ENCODE measurements at places on chromosomes 4 and X.

DNA sequence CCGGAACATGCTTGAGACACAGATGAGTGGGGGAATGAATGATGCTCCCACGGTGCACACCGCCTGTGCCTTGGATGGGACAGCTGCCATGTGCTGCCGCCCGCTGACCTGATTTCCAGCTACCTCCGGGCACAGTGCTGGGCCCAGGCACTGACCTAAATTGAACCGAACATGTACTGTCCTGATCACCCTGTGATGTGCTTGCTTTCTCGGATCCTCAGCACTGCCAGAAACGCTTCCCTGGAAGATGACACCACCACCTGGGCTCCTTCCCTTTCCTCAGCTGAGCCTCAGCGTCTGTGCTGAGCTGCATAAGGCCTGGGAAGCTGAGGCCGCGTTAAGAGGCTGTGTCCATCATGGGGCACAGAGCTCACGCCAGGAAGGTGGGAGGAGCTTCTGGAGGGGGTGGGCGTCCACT lies 39.3 kb upstream of the MXD4 start:
- DNase-seq: peak; percentile 49

DNA sequence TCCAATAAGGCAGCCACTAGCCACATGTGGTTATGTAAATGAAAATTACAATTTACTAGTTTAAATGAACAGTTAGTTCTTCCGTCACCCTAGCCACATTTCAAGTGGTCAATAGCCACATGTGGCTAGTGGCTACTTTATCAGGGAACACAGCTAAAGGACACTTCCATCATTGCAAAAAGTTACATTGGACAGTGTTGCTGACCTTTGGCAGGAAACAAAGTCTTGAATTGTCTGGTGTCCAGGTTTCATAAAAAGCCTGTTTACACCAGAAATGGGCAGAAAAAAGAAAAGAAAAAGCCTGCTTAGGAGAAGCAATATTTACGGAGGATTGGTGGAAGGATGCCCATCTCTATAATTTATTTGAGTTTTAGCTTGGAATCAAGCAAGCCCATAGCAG lies 38.6 kb downstream of the RWDD4 start:
- no peak for DNase-seq

GRCh38 chr4:40857956-40858355 lies 108.2 kb downstream of the NSUN7 start:
- no peak for DNase-seq

GRCh38 chr4:15794905-15795304 lies 16.8 kb downstream of the CD38 start:
- no peak for DNase-seq

DNA sequence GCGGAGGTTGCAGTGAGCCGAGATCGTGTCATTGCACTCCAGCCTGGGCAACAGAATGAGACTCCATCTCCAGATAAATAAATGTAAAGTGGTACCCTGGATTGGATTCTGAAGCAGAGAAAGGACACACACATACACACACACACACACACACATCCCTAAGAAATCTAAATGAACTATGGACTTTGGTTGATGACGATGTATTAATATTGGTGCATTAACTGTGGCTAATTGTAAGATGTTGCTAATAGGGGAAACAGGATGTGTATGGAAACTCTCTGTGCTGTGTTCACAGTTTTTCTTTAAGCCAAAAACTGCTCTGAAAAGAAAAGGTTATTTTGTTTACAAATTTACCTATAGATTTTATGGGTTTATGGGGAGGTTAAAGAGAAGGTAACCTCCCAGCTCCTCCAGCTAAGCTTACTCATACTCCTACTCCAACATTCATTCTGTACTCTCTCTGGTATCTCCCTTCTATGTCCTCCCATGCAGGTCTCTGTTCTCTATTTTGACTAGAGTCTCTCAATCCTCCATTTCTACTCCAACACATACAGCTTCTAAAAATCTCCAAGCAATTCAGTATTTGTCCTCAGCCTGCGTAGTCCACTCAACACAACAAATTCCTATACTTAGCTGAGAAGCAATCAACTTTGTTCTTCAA lies 46.5 kb upstream of the RELL1 start:
- no peak for DNase-seq

DNA sequence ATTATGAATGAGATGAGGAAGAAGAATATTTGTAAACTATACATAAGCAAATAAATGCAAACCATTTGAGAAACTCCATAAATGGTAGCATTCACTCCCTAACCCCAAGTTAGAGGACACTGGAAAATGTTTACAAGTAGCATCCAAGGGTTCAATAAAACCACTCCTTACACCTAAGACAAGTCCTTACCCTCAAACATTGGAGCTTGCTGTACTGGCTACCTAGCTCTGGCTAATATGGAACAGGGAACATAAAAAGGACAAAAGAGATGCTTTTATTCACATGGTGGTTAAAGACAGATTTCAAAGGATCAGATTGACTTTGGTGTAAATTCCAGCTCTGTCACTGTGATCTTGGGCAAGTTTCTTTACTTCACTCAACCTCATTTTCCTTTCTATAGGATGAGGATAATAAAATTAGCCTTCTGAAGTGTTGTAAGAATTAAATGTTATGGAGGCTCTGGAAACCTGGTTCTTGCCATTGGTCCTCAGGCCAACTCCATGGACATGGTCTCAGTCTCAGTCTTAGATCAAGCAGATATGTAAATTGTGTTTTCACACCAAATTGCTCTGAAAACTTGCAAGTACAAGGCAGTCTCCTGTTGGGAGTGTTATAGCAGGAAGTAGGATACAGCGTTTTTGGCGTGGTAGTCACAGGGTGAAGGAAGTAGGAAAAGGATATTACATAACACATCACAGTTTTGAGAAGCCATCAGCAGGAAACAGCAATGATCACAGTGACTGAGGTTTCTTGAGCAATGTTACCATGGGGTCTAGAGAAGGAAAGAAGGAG lies 3.3 kb downstream of the CXCL1 start:
- no peak for DNase-seq

GRCh38 chr4:110196206-110196870 lies 2.1 kb downstream of the ELOVL6 start:
- DNase-seq: no peak

DNA sequence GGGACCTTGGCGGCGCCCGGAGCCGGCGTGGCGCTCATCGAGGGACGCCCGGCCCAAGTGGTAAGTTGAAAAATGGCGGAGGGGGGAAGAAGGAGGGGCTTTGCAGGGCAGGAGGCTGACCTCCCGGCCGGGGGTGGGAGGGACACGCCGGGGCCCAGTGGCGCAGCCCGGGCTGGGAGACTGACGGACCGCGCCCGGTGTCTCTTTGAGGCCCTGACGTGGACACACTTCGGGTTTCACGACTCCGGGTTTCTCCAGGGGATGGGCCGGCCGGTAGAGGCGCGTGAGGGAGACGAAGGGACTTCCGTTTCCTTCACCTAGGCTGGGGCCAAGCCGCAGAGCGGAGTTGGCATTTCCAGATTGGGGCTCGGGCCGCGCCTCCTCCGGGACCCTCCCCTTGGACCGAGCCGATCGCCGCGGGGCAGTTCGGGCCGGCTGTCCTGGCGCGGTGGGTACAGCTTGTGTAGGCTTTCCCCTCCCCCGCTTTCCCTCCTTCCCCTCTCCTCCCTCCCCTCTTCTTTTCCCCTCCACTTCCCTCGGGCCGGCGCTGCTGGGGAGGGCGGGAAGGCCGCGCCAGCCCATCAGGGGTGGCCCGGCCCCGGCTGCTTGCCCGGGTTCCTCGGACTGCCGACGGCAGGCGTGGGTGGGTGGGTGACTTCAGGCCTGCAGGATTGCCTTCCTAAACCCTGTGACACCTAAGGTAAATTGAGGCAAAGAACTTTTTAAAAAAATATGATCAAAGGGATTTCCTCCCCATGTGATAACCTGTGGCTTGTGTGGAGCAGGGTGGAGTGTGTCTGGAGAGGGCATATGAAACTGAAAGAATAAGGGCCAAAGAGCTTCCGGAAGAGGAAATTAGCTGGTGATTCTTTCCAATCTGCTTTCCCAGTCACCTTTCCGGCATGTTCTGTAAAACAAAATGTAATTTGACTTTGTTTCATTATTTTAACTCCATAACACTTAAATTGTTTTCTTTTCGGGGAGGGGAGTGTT lies at the start of gene XIAP:
Gene XIAP (plus strand): TSS at position 208 of the 993 bp plus-strand sequence. CDS start 25,610 bp downstream, outside the sequence.
- no peak for DNase-seq

DNA sequence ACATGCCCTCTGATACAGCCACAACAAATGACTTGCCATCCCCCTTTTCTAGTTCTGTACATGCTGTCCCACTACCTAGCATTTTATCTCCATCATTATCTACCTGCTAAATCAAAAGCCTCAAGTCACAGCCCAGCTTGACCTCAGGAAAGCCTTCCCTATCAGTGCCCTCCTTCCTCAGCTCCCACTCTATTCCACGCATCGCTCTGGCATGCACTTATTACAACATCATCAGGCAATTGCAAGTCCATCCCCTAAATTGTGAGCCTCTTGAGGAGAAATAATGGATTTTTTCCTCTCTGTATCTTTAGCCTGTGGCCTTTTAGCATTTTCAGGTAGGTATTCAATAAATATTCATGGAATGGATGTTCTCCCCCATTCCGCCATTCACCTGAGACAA lies 5.7 kb downstream of the ARL13A start:
- DNase-seq: no peak

- no peak for DNase-seq
These were observed 43.0 kb upstream of the FRG1 start for GRCh38 chr4:189897667-189898066.

GRCh38 chr4:79250887-79251286 lies 75.0 kb downstream of the NAA11 start:
- no peak for DNase-seq

DNA sequence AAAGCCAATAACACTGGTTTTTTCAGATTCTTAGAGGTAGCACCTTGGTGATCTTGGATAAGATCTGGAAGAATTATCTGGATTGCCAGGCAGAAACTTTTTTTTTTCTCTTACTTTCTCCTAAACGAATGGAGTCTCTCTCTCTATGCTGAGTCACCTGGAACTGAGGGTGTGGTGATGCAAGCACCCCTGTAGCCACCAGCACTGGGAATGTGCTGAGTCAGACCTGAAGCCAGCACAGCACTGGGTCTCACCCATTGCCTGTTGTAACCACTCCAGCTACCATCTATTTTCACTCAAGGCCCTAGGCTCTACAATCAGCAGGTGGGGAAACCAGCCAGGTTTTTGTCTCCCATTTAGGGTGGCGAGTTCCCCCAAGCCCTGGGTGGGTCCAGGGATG lies 923.8 kb downstream of the RAPGEF2 start:
- DNase-seq: no peak

DNA sequence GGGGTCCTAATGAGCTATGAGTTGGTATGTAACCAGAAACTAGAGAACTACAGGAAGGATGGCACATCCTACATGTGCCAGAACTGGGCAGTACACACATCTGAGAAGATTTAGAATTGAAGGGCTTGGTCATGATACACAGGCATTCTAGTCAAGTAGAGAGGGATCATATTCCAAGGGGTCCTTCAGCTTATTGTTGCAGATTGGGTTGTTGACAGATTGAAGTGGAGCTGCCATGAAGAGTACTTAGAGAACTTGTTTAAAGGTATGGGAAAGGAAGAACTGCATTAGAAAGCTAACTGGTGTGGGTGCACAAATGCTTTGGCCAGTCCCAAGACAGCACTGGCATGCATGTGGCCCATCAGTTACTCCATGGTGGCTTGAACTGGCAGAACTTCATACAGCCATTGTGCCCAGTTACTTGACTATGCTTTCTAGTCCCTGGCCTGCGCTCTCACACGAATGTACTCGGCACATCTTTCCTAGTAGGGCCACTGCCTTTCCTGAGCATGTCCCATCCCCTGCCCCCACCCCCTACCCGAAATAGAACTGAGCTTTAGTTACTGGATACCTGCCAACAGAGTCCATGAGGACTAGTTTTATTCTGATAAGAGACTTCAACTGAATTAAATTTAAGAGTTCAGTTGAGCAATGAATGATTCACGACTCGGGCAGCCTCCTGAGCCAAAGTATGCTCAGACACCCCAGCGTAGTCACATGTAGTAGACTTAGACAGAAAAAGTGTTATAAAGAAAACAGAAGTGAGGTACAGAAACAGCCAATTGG lies 64.0 kb downstream of the CCNG2 start:
- no peak for DNase-seq

DNA sequence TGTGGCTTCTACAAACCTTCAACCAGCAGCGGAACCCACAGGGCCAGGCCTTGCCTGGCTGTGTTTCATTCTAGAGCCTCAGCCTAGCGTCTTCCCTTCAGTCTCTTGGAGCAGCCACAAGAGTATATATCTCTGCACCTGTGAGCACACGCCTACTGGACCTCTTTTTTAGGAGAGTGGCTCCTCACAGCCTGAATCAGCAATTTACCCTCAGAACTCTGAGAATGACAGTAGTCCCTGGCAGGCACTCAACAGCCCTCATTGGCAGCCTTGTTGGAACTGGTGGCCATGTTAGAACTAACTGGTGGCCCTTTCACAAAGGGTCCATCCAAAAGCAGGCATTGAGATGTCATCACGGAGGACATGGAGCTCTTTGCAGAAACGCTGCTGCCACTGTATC lies 138.9 kb downstream of the BCOR start:
- DNase-seq: no peak

GRCh38 chrX:113510586-113510985 lies 670.0 kb upstream of the AMOT start:
- no peak for DNase-seq

DNA sequence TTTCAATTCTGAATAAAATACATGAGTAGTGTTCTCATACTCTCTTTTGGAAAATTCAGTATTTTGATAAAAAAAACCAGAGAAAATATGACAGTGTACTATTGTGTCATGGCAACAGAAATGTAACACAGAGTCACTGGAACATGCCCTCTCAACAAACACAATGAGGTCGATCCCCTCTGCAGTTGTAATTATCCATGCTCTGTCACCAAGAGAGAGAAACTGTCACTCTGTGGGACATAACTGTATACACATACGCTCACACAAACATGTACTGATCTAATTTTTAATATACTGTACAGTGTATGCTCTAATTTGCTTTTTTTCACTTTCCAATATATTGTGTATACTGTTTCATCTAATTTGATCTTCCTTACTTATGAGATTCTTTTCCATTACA lies 1136.8 kb upstream of the TENM3 start:
- no peak for DNase-seq

GRCh38 chr4:180766944-180767729 lies 1476.1 kb upstream of the TENM3 start:
- DNase-seq: no peak

DNA sequence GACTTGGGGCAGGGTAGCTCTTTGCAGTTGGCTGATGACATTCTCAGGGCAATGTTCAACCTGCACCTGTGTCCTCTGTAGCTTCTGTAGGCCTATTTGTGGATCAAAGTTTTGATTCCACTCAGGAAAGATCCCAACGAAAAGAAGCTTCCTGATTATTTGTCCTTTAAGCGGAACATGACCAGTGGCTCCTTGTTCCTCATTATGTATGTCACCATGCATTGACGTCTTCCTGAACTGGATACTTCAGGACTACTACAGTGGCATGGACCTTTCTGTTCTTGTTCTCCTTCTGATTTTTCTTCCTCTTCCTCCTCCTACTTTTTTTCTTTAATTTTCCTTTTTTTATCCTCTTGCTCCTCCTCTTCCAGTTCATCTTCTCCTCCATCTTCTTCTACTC lies 62.4 kb downstream of the NBDY start:
- DNase-seq: no peak

- DNase-seq: no peak
These were observed 509.7 kb downstream of the SMARCA1 start for GRCh38 chrX:129013574-129013973.

GRCh38 chrX:68599256-68600152 lies 48.0 kb upstream of the STARD8 start:
- DNase-seq: no peak
